B cell (primary cell): ENCODE measurements at places on chromosomes 13 and 19.

GRCh38 chr13:31827707-31828106, 88.4 kb downstream of the RXFP2 start:
- no peak for DNase-seq

- peak; percentile 63 for DNase-seq
These were observed 82.9 kb downstream of the PDS5B start for GRCh38 chr13:32669030-32669646.

DNA sequence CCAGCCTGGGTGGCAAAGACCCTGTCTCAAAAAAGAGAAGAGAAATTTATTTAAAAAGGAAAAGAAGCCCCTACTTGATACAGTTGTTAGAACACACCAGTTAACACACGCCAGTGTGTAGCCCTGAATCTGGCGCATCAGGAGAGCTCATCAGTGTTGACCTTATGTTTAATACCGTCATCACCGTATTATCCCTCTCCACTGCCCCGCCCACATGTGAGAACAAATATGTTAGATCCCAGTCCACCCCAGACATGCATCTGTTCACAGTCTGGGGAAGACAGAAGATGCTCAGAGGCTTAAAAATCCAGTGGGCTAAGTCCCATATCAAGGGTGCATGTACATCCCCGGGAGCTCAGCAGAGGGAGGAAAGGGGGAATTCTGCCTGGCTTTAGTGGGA, 155.2 kb downstream of the DPF1 start:
- no peak for DNase-seq

DNA sequence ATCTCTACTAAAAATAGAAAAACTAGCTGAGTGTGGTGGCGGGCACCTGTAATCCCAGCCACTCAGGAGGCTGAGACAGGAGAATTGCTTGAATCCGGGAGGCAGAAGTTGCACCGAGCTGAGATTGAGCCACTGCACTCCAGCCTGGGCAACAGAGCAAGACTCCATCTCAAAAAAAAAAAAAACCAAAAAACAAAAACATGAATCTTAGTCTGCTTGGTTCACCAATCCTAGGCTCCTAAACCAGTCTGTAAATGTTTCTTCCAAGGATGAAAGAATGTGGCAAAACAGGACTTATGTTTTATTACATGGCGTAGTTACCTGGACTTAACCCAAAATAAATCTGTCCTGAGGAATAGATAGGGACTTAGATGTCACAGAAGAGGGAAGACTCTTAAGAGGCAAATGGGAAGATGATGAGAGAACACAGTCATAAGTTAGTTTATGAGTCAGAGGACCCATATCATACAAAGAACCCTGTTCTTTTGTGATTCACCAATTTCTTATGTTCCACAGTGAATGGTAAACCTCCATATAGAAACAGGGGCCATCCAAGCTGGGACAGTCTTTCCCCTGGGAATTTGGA, 6.9 kb upstream of the FBXL3 start:
- no peak for DNase-seq

DNA sequence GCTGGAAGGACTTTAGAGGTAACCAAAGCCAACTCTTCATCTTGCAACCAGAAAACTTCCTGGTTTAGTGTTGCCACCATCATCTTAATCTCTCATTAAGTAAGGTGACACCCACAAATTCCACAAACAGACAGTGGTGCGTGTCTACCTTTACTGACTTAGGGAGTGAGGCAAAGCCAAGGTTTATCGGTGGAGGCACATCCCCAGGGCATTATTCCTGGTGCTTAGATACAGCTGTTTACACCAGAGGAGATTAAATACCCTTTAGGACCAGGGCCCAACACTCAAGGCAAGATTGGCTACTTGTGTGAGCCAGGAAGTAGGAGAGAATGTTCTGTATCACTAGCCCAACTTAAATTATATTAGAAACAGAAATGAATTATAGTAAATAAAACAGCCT, 9.5 kb downstream of the STOML3 start:
- no peak for DNase-seq

- DNase-seq = no peak
These were observed 116.3 kb downstream of the RAB20 start for GRCh38 chr13:110445183-110445582.

DNA sequence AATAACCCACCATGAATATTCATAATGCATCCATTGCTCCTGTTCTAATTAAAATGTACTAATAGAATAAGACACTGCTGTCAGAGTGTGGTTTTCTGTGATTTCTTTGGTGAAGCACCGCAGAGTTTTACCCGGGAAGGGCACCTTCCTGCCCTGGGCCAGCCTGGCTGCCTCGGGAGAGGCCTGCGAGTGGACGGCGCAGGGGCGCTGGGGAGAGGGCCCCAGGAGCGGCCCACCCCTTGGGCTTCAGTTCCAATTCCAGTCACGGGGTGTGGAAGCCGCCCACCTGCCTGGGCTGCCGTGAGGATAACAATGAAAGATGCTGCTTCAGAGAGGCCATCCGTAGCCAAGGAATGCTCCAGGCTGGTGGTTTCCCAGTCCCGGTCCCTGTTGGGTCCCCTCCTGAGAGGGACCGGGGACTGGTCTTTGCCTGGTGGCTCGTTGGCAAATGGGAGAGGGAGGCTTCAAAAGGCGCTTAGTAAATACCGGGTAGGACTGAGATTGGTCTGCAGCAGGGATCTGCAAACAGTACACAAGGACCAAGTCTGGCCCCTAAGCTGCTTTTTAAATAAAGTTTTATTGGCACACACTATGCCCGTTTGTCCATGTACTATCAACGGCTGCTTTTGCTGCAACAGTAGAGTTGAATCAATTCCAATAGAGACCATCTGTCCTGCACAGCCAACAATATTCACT, 18.0 kb downstream of the TCF3 start:
- no peak for DNase-seq

- no peak for DNase-seq
These were observed 4.6 kb upstream of the CEACAM1 start for GRCh38 chr19:42532891-42533290.

- no peak for DNase-seq
These were observed at the start of gene CNN1 for GRCh38 chr19:11538232-11539036. TSS of gene CNN1 (plus strand) at chr19:11538851. CDS start at chr19:11538928, 77 bp downstream.

- DNase-seq = no peak
These were observed 117.6 kb upstream of the SPATA13 start for GRCh38 chr13:24042710-24043440.

GRCh38 chr13:31476266-31476665, 263.1 kb upstream of the RXFP2 start:
- no peak for DNase-seq

GRCh38 chr13:39765801-39766463, 110.5 kb downstream of the COG6 start:
- DNase-seq = no peak

DNA sequence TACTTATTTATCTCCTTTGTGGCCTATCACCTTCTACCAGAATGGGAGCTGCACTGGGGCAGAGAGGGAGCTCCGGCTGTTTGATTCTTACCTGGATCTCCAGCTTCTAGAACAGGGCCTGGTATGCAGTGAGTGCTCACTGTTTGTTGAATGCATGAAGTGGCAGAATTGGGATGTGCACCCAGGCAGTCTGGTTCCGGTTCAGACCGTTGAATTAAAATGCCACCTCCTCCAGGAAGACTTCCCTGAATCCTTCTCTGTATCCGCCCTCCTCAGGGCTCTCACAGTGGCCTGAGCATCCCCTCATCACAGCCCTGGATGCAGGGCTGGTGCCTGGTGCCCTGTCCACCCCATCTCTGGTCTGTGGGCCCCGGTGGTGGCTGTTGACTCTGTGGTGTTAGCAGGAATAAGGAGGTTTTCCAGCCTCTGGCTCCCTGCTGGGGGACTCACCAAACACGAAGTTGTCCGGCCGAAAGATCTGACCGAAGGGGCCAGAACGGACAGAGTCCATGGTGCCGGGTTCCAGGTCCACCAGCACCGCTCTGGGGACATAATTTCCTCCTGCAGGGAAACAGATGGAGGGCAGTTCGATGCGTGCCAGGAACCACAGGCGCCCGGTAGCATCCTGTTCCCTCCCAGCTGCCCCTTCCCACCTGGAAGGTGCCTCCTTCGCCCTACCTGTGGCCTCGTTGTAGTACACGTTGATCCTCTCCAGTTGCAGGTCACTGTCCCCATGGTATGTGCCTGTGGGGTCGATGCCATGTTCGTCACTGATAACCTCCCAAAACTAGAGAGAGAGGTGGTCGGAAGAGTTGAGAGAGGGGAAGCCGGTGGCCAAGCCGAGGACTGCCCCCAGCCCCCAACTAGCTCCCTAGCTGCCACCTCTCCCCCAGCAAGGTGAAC, 1.0 kb downstream of the TUBB4A start:
- no peak for DNase-seq

- DNase-seq = peak; percentile 25
These were observed 7.1 kb downstream of the DNASE2 start for GRCh38 chr19:12873891-12874745.

- DNase-seq = no peak
These were observed 7.2 kb downstream of the ZNF296 start for GRCh38 chr19:45069056-45069455.
